ENCODE measurements at places on chromosomes 4 and X. TPM values are rescaled to one million over a fixed set of nuclear protein-coding genes. Genes with fewer than 3 reads are reported as not detected.

The TMSB15C gene
- total RNA-seq: 0.67 TPM

The RAB9B gene
- total RNA-seq: 4.1 TPM

The MAML3 gene
- total RNA-seq: 13.5 TPM

The PABPC1L2A gene
- not detected for total RNA-seq

The CHIC1 gene
- total RNA-seq: 17.3 TPM

The SEPTIN6 gene
- 14.6 TPM for total RNA-seq

The TSPAN7 gene
- 45.0 TPM for total RNA-seq

The PNMA5 gene
- total RNA-seq: not detected

The GUCY1B1 gene
- 7.8 TPM for total RNA-seq

The PYURF gene
- total RNA-seq: 105 TPM

The FGG gene
- not detected for total RNA-seq

The SERPINA7 gene
- total RNA-seq: not detected

The GLRA2 gene
- not detected for total RNA-seq

The ANKRD50 gene
- total RNA-seq: 22.5 TPM

The PNMA6F gene
- not detected for total RNA-seq

The HPGDS gene
- not detected for total RNA-seq

The F11 gene
- not detected for total RNA-seq

The SSX4B gene
- total RNA-seq: not detected

The TXK gene
- 1.8 TPM for total RNA-seq

The SSX1 gene
- not detected for total RNA-seq

The EDNRA gene
- total RNA-seq: 7.4 TPM

The SPOCK3 gene
- not detected for total RNA-seq

The SUV39H1 gene
- total RNA-seq: 2.7 TPM

The REPS2 gene
- 6.7 TPM for total RNA-seq

The STOX2 gene
- total RNA-seq: 51.2 TPM

The TLR7 gene
- 0.63 TPM for total RNA-seq

The BRS3 gene
- total RNA-seq: not detected

The XAGE1A gene
- total RNA-seq: not detected

The GCNA gene
- total RNA-seq: 2.8 TPM

The PRDM5 gene
- 47.9 TPM for total RNA-seq

The CT47B1 gene
- total RNA-seq: not detected

The SMARCA5 gene
- total RNA-seq: 58.1 TPM

The AMER1 gene
- 6.9 TPM for total RNA-seq

The MTMR8 gene
- 2.9 TPM for total RNA-seq

The TEX13B gene
- total RNA-seq: not detected

The MAGED4B gene
- 15.0 TPM for total RNA-seq

The AMBN gene
- not detected for total RNA-seq
